ENCODE measurements at places on chromosomes 16 and 17. TPM values are rescaled to one million over a fixed set of nuclear protein-coding genes. Genes with fewer than 3 reads are reported as not detected.

DNA sequence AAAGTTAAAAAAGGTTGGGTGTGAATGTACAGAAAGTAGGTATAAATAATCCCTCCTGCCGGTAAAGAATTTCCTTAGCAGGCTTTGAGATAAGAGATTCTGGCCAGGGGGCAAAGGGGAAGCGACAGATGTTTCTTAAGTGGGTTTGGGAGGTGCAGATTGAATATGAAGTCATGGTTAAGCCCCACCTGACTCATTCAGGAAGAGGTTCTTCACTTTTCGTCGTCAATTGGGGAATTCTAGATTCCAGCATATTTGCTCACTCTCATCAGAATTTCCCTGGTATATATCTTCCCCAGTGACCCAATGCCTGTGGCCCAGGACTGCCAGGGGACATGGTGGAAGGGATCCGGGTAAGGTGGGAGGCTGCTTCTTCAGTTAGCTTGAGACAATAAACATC lies 127.8 kb downstream of the CPPED1 start:
- H3K36me3 ChIP-seq = peaks cover 4% of the 10 kb centered on the region
- H3K4me3 ChIP-seq = no peak overlapping the region
- H3K4me1 ChIP-seq = no peaks in the 10 kb centered on the region
- no peaks in the 10 kb centered on the region for H3K27me3 ChIP-seq
- H3K27ac ChIP-seq = no peak overlapping the region
- DNase-seq = no peak

DNA sequence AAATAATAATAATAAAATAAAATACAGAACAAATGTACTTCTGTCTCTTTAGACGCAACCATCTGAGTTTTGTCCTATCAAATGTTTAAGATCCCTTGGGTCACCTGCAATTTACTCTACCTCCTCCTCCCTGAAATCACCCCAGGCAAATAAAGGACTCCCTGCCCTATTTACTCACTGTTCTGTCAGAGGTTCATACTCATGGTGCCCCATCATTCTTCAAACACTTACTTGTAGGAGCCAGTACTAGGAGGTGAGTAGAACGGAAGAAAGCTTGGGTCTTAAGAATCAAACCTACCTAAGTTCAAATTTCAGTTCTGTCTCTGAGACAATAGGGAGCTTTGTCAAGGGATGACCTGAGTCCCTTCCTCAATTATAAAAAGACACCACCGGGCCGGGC lies 3.8 kb downstream of the TBC1D10B start:
- peaks cover 7% of the 10 kb centered on the region for H3K36me3 ChIP-seq
- H3K4me1 ChIP-seq = peaks cover 45% of the 10 kb centered on the region
- H3K27me3 ChIP-seq = no peaks in the 10 kb centered on the region
- H3K4me3 ChIP-seq = peak overlapping the region; percentile 93

GRCh38 chr17:56047331-56047730 lies 105.9 kb upstream of the ANKFN1 start:
- DNase-seq = no peak
- H3K4me3 ChIP-seq = no peak overlapping the region
- no peak overlapping the region for H3K27ac ChIP-seq
- no peaks in the 10 kb centered on the region for H3K4me1 ChIP-seq

DNA sequence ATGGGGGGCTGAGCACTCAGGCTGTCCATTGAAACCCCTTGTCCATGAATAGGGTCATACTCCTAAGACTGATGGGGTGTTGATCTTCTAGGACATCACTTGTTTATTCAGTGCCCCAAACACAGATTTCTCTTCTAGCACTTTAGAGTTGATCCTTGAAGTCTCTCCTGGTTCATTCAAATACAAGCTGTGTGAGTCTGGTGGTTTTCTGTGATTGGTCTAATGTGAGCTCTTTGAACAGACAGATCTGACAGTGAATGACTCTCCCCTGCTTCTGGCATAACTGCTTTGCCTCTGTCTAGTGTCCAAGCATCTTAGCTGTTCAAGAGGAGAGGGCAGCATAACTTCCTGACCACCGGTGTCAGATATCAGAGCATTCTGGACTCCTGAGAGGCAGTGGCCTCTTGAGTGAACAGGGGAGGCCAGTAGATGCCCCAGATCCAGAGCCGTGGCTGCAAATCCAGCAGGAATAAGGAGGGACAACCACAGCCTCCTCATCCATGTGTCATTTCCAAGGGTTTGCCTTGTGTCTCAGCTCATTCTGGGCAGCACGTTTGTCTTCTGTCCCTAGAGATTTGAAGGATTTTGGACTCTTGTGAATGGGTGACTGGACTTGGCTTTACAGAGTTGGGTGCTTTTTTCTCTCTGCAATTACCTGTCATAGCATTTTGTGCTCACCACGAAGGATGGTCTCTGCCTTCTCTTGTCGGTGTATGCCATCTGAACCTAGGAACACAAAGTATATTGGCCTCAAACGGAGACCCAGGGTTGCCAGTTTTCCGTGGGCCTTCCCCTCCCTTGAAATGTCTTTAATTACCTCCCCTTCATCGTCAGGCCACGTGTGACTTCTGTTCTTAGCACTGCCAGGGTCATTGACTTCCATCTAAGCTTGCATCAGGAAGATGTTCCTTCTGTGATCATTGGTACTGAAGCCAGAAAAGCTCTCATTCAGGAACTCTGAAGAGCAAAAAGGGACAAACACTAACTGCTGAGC lies 13.9 kb upstream of the CLEC18C start:
- no peak for DNase-seq
- H3K27ac ChIP-seq = no peak overlapping the region
- peaks cover 26% of the 10 kb centered on the region for H3K4me1 ChIP-seq
- H3K36me3 ChIP-seq = peaks cover 6% of the 10 kb centered on the region

- DNase-seq = peak; percentile 30
- peaks cover 22% of the 10 kb centered on the region for H3K4me1 ChIP-seq
- H3K36me3 ChIP-seq = no peaks in the 10 kb centered on the region
- H3K27me3 ChIP-seq = peaks cover 68% of the 10 kb centered on the region
- H3K27ac ChIP-seq = no peak overlapping the region
Measured at GRCh38 chr17:56595831-56596690, 2.6 kb downstream of the NOG start.

- H3K4me3 ChIP-seq = peak overlapping the region; percentile 26
- peaks cover under 1% of the 10 kb centered on the region for H3K4me1 ChIP-seq
- H3K36me3 ChIP-seq = no peaks in the 10 kb centered on the region
- H3K27ac ChIP-seq = no peak overlapping the region
- no peak for DNase-seq
Measured at GRCh38 chr17:66296289-66296725, 6.1 kb upstream of the PRKCA start.

GRCh38 chr17:56023851-56024250 lies 129.4 kb upstream of the ANKFN1 start:
- no peak overlapping the region for H3K27ac ChIP-seq
- no peaks in the 10 kb centered on the region for H3K4me1 ChIP-seq
- no peaks in the 10 kb centered on the region for H3K36me3 ChIP-seq
- no peak overlapping the region for H3K4me3 ChIP-seq
- DNase-seq = no peak
- H3K27me3 ChIP-seq = no peaks in the 10 kb centered on the region

Gene C17orf107
- total RNA-seq = 1.8 TPM

Gene AGRP
- not detected for total RNA-seq

Gene TGFB1I1
- total RNA-seq = 8.8 TPM

Gene P2RX1
- total RNA-seq = not detected

Measured in neural crest cell (in vitro differentiated cells).